ENCODE measurements at places on chromosomes 11 and 22.

GRCh38 chr11:119885861-119886567 lies 157.0 kb upstream of the NECTIN1 start:
- DNase-seq, result no peak

DNA sequence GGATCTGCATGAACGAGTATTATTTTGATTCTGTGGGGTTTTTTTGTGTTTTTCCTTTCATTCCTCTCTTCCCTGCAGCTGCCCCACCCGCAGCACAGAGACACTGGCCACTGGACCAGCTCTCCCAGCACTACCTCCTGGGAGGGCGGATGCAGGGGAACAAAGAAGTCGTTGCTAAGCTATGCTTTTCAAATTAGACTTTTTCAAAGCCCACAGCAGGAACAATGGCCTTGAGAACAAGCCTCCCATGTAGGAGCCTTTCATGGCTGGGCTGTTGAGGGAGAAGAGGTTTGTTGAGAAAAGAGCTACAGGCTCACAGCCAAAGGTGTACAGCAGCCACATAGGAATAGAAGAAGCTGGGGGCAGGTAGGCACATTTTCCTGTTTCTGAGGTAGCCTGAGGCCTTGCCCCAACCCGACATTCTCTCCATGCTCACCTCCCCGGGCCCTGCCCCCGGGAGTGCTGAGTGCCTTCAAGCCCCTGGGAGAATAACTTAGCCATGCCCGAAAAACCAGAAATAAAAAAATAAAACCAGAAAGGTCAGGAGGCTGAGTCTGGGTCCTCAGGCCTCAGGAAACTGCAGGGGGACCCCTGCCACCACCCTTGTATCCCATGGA lies 20.5 kb upstream of the SYT12 start:
- no peak for DNase-seq

DNA sequence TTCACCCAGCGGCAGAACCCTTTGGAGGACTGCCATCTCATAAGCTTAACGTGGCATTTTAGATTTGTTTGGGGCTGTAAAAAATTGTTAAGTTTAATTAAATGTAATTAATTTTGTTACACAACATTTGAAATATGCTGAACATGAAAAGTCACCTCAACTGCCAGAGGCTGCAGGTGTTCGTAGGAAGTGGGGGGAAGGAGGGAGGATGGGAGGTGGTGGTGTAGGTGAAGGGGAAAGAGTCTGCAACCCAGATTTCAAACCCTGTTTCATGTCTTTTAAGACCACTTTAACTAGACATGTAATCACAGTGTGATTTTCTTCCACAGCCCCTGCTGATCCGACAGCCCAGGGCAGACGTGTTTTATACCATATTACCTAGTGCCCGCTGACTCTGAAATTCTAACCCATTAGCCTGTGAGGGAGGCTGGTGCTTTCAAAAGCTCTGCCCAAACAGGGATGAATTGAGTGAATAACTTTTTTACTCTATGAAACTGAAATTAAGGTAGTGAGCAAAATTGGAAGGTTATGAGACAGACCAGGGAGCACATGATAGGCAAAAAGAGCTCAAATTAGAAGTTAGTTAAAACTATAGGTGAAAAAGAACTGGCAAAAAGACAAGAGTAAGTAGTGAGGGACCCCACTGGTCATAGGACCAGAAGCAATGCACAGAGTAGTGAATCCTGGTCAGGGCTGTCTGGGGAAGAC lies 279.8 kb downstream of the DDX10 start:
- DNase-seq, result no peak

DNA sequence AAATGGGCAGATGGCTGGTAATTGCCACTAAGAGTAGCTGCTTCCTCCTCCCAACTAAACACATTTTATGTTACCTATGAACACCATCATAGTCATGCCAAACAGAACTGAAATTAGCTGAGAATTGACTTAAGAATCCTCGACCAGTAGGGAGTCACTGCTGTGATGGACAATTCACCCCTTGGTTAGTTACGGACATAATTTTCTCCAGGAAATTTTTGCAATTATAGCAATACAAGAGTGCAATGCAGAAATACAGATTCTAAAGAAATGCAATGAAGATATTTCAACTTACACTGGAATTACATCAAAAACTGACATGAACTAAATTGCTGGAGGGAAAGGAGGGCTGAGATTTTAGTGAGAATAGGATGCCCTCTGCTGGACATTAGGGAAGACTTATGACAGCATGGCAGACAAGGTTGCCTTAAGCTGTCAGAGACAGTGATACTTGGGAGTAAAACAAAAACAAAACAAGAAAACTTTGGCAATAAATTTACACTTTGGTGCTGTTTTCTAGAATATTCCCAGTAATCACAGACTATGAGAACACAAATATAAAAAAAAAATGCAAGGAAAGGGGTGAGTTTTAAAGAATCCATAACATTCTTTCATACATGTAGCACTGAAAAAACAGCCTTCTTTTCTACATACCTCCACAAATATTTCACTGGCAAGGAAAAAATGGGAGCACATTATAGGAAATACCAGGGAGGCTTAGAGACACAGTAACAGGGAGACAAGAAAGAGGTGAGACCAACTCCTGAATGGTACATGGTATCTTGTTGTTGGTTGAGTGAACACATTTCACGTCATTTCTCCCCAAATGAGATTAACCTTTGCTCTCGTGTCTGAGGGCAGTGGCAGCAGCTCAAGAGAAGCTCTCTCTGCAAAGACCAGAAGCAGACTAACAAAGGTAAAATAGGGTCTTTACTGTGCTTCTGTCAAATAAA lies 11.2 kb upstream of the PPP2R1B start:
- no peak for DNase-seq

DNA sequence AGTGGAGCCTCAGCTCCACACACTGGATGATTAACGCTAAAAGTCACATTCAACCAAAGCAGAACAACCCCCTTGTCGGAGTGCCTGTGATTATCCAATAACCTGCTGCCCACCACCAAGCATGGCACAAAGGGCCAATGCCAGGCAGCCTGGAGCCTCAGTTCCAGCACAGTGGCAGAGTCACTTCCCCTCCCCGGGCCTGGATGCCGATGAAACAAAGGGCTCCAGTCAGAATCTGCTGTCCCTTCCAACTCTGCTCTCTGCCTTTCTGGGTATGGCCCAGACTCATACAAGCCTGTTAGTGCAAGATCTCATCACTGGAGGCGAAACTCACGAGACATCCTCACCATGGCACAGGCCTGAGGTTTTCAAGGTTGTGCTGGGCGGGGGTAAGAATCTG lies 52.1 kb downstream of the CLTCL1 start:
- DNase-seq, result no peak

DNA sequence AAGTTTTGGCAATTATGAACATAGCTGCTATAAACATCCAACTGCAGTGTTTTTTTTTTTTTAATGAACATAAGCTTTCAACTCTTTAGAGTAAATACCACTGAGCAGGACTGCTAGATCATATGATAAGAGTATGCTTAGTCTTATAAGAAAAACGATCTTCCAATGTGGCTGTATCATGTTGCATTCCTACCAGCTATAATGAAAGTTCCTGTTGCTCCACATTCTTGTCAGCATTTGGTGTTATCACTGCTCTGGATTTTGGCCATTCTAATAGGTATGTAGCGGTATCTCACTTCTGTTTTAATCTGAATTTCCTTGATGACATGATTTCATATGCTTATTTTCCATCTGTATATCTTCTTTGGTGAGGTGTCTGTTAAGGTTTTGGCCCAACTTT lies 50.4 kb downstream of the PDGFD start:
- DNase-seq, result no peak

GRCh38 chr11:35305670-35306382 lies 113.5 kb downstream of the SLC1A2 start:
- DNase-seq, result no peak

- DNase-seq, result no peak
Measured at GRCh38 chr11:118856314-118856713, 27.4 kb upstream of the CXCR5 start.

DNA sequence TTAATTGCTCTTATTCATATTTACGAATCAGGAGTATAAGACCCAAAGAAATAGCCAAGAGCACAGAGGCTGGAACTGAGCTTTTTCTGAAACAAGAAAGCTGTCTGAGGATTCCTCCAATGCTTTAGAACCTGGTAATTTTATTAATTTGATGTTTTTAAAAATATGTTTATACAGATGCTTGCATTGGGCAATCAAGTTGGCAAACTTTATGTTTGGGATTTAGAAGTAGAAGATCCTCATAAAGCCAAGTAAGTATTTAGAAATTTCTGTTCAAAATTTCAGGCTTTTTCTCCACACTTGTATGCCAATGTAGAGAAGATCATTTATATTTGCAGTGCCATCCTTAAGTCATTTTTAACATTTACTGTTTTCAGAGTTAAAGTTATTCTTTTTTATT lies 24.3 kb upstream of the HIKESHI start:
- no peak for DNase-seq

DNA sequence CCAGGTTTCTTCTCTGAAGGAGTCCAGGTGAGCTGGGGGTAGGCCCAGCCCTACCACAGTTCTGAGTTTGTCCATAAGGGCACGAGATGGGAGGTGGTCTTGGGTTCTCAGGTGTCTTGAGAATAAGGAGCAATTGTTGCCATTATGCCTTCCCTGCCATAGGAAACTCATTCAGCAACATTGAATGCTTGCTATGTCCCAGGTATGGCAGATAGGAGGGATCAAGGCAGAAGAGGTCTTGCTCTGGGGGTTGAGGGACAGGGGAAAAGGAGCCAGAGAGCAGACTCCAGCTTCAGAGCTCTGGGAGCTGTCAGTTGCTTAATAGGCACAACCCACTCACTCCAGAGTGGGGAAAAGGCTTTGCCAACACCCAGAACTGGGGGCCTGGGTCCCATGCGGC lies 4.3 kb downstream of the SELENOM start:
- no peak for DNase-seq

DNA sequence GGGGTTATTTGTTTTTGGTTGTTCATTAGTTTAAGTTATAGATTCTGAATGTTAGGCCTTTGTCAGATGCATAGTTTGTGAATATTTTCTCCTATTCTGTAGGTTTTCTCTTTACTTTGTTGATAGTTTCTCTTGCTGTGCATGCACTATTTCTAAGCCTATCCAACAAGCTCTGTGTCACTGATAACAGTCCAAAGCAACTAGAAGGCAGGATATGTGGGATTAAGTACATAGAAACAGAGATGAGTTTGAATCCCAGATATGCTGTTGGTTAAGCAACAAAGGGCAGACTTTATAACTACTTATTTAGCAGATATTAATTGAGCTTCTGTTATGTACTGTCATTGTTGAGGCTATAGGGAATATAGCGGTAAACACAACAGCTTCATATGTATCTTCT lies 390.4 kb downstream of the INSC start:
- no peak for DNase-seq

DNA sequence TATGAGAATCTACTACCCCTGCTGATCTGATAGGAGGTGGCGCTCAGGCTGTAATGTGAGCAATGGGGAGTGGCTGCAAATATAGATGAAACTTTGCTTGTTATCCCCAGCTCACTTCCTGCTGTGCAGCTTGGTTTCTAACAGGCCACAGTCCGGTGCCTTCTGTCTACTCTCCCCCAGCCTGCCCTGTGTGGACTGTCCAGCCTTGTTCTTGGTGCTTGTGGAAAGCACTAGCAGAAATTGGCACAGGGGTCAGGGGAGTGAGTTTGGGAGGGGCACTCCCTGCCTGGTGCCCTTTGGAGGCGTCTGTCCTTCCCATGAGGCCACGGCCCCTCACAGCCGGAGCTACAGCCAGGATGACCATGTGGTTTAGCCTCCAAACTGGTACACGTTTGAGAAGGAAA lies 14.3 kb downstream of the MOV10L1 start:
- no peak for DNase-seq

DNA sequence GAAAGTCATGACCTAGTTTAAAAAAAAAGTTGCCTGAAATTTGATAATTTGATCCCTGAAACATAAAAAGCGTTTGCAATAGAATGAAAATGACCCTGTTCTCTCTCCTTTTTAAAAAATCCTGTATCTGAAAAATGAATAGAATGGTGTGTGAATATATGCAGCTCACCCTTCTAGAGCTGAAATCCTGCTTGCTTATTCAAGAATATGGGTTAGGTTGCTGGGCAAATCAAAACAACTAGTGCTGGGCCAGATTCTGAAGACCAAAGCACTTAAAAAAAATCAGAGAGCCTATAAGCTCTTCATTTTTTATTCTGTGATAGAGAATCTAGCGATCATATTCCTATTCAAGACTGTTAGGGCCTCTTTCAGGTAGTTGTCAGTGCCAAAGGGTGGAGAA lies 131.6 kb downstream of the MPPED2 start:
- DNase-seq, result no peak

DNA sequence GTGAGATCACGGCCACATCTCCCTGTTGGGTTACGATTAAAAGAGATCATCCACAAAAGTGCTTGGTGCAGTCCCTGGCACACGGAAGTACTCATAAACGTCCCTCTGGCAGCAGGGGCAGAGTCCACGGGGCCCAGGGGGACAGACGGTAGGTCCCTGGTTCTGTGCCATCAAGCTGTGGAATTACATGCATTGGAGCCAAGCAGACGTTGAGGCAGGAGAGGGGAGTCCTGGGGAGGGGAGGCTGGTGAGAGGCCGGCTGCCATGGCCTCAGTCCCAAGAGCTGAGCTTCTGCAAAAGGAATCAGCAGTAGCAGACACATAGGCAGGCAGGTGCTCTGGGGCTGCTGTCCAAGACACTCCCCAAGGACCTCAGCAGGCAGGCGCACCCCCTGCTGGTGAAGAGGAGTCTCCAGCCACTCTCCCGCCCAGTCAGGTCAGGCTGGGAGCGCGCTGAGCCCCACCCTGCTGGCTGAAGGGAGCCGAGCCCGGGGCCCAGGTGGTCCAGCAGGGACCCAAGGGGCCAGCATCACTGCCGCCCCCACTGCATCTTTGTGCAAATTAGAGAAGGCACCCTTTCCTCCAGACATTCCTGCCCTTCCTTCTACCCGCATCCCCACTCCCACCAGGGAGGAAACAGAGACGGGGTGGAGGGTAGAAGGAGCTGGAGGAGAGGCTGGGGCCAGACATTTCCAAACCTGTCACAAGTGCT lies 7.6 kb upstream of the KCTD17 start:
- no peak for DNase-seq

DNA sequence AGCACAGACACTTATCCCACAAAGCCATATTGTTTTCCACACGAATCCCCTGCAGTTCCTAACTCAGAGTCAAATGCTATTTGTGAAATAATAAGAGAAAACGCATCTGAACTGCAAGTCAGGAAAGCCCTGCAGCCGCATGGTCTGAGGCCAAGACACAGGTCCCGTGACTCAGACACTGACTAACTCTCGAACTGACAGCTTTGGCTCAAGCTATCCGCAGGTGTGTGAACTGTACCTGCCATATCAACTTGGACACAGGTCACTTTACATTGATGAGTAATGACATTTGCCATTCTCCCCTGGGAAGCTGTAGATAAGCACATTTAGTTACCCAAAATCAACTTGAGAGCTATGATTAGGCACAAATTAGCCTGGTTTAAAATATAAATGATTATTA lies 34.9 kb upstream of the NFRKB start:
- no peak for DNase-seq

GRCh38 chr11:106627694-106628093 lies 390.6 kb downstream of the GUCY1A2 start:
- DNase-seq, result no peak

DNA sequence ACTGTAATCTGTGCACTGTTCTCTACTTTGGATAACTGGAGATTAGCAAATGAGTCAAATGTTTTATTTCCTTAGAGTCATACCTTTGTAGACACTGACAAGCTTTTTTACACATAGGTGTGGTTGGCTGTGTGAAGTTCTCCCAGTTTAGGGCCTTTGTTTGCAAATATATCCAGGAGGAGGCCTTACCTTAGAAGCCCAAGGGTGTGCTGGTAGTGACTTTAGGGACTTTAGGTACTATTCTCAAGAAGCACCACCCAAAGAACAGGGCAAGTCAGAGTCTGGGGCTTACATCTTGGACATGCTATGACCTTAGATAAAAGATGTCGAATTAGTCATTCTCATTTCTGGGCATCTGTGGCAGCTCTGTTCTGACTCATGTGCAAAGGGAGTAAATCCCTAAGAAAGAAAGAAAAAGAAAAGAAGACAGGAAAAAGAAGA lies 4.8 kb upstream of the FAR1 start:
- DNase-seq, result no peak
